ENCODE measurements at places on chromosomes 3 and 15.

- DNase-seq, result no peak
These were observed 18.2 kb upstream of the AMOTL2 start for GRCh38 chr3:134392336-134392983.

GRCh38 chr3:117282566-117282965 lies 573.0 kb downstream of the TUSC7 start:
- no peak for DNase-seq

DNA sequence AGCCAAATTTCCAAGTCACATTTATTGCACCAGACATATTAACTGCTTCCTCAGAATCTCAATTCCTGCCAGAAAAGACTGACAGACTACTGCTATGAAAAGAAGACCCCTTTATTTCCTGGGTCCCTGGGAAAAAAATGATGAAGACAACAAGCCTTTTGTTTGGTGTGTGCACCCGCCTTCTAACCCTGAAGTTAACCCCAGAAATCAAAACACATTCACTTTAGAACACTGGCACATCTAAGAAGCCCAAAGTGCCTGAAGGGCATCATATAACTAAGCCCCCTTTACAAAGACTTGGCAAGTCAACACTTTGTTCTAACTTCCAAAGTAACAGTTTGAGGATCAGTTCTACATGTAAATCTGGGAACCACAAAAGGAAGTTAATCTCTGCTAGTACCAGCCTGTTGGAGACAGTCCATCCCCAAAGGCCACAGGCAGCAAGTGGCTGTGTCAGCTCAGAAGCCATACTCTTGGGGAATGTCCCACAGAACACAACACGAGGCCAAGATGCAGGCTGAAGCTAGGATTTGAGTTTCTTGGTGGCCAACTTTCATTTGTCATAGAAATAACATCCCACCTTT lies 16.3 kb upstream of the ATP1B3 start:
- DNase-seq, result no peak

- DNase-seq, result no peak
These were observed 21.4 kb downstream of the XPC start for GRCh38 chr3:14156843-14157561.

DNA sequence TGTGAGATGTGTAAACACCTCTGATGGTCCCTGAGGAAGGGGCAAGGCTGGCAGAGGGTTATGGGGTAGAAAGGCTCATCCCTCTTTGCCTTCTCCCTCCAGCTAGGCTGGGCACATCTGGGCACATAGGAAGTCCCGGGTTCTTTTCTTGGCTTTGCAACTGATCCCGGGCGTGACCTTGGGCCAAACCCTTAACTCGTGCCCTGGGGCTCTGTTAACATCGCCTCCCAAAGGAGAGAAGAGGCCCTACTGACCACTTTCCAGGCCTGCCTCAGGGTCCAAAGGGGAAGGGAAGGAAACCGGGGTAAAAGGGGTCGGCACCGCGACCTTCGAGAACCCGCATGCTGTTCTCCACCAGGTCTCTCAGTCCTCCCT lies 549 bp downstream of the C3orf18 start:
- DNase-seq, result no peak

DNA sequence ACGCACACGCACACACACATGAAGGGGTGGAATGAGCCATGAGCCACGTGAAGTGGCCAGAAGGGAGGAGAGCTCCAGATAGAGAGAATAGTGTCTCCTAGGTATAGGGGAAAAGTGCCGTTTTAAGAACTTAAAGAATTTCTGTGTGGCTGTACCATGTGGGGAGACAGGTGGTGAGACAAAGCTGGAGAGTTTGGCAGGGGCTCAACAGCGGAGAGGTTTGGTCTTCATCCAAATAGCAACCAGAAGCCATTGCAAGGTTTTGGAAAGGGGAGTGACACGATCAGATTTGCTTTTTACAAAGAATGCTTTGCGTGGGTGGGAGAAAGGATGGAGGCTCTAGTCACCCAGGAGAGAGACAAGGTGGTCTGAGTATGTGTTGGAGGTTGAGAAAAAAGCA lies 146.0 kb downstream of the IL20RB start:
- DNase-seq, result no peak

GRCh38 chr3:113743006-113743630 lies 2.9 kb downstream of the NAA50 start:
- DNase-seq, result no peak

Measured in foreskin fibroblast (primary cell).